ENCODE measurements at places on chromosomes 16 and 17.

DNA sequence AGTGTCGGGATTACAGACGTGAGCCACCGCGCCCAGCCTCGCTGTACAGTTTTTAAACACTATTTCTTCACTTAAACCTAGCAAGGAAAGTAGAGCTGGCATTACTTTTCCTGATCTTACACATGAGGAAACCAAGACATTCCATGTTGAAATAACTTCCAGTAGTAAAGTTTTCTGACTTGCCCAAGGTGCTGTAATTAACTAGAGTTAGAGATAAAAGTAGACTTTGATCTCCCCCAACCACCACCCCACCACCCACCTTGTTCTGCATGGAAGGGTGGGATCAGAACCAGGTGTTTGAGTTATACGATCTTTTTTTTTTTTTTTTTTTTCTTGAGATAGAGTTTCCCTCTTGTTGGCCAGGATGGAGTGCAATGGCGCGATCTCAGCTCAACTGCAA is 47.1 kb downstream of the CENPV start:
- DNase-seq = no peak

- no peak for DNase-seq
These were observed 44.9 kb upstream of the RBFOX3 start for GRCh38 chr17:79655672-79656290.

DNA sequence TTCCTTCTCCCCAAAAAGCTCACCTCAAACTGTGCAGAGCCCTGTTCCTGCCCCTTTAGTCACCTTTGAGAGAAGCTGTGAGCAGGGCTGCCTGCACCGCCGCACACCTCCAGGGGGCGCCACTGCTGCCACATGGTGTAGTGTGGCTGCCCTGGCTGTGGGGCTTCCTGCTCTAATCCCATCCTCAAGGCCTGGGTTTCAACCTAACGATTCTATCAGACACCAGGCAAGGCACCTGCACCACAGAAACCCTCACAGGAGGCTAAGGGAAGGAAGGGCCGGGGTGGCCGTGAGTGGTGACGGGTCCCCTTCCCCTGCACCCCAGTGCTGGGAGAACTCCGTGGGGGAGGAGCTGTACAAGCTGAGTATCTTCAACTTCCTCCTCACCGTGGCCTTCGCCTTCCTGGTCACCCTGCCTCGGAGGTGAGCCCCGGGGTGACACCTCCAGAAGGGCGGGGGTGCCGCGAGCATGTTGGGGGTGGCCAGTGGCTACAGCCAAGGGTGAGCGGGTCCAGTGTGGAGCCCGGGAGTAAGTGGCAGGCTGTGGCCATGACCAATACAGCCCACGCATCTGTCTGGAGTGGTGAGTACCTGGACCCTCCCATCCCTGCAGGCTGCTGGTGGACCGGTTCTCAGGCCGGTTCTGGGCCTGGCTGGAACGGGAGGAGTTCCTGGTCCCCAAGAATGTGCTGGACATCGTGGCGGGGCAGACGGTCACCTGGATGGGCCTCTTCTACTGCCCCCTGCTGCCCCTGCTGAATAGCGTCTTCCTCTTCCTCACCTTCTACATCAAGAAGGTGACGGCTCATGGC is 7.0 kb downstream of the TMC8 start:
- no peak for DNase-seq

DNA sequence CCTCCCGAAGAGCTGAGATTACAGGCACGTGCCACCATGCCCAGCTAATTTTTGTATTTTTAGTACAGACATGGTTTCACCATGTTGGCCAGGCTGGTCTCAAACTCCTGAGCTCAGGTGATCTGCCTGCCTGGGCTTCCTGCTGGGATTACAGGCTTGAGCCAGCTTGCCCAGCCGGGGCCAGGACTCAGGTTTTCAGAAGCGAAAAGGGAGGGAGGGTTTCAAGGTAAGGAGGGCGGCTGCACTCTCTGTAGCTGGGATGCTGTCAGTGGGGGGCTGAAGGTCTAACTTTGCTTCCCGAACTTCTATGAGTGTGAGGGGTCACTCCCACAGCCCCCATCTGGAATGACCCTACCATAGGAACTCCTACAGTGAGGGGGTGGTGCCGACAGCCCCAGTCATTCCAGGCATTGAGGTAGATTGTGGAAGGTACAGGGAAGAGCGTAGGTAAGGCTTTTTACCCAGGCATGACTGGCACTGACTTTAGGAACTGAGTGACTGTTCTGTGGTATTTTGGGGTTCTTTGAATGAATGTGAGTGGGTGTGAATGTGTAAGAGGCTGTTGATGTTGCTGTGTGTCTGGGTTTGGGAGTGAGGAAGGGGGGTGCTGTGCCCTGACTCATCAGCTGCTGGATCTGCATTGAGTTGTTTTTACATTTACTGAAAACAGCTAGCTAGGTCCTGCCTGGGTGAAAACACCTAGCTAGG is 3.8 kb upstream of the C1QL1 start:
- DNase-seq = no peak

- no peak for DNase-seq
These were observed 130.6 kb upstream of the TOX3 start for GRCh38 chr16:52677501-52677900.

DNA sequence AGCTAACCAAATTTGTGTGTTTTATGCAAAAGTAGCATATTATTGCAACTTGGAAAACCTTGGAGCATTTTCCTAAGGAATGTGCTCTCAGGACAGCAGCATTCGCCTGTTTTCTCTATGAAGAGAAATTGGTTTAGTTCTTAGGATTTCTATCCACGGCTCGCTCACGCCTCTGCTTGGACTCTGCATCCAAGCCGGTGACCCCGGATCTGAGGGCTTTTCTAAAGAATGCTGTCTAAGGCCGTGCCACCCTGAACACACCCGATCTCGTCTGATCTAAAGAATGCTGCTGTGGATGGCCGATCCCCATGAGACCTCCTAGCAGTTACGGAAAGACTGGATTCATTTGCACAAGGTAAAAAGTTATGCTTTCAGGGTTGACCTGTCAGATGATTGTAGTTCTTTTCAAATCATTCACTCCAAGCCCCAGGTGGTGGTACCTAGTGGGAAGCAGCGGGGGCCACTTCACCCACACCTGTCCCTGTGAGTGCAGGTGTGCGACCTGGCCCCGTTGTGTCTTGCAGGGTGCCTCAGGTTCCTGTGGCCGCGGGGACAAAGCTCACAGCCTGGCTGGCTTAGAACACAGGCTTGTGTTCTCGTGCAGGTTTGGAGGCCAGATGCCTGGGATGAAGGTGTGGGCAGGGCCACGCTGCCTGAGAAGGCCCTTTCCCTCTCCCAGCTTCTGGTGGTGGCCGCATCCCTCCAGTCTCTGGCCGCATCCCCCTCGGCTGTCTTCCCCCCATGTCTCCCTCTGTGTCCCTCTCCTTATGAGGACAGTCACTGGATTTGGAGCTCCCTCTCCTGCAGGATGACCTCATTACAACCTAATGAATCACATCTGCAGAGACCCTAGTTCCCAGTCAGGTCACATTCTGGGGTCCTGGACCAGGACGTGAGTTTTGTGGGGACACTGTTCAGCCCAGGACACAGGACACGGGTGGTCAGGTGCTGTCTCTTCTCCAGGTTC is 71.1 kb downstream of the BANP start:
- DNase-seq = no peak

DNA sequence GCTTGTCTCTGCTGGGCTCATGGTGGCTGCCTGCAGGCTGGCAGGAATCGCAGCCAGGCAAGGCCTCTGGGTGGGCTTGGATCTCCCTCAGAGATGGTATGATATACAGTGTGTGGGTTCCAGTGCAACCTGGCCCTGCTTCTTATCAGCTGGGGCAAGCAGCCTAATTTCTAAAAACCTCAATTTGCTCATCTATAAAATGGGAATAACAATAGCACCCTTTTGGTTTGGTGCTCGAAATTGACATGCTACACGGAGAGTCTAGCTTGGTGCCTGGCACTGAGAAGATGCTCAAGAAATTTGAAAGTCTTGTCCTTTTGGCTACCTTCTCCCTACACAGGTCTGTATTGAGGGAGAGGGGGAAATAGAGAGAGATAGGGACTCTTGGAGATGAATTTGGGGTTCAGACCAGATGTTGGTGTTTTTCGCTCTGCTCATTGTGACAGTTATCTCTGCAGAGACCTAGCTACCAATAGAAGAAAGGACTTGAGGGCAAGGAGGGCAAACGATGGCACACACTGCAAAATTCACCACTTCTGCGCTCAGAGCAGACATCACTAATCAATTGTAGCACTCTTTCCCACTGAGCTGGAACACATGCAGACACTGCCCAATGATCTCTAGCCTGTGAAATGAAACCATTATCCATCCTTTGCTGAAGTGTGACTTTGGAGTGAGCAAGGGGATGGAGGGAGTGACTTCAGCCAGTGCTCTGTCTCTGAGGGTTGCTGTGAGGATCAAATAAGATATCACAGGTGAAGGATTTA is 15.6 kb downstream of the BEAN1 start:
- DNase-seq = no peak

GRCh38 chr16:71425746-71426068 is 16.1 kb downstream of the TLE7 start:
- no peak for DNase-seq

GRCh38 chr16:77782694-77783093 is 5.7 kb upstream of the VAT1L start:
- DNase-seq = no peak

DNA sequence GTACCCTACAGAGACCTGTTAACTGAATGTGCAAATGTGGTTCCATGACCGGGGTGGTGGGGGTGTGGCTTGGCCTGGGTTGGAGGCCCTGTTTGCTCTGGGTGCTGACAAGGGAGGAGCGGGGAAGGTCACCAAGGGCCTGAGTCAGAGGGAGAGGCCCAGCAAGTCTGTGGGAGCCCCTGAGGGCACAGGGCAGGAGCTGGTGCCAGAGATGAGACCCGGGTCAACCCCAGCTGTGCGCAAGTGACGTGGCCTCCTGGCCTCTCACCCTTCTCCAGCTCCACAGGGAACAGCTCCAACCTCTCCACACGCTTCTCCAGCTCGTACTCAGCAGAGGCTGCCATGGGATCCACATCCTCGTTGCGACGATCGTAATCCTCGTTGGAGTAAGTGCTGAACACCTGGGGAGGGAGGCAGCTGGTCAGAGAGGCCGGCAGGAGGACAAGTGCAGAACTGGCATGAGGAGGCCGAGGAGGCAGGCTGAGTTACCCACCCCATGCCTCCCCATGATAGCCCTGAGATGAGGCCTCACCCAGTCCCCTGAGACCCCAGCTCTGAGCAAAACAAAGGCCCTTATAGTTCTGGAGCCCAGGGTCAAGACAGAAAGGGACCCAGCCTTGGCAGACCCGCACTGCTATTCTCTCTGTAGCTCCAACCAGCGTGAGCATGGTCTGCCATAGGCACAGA is 5.5 kb downstream of the PPP1R9B start:
- no peak for DNase-seq

- no peak for DNase-seq
These were observed 20.5 kb downstream of the TANC2 start for GRCh38 chr17:62986549-62986948.

GRCh38 chr16:28182183-28182582 is 29.6 kb downstream of the XPO6 start:
- no peak for DNase-seq

DNA sequence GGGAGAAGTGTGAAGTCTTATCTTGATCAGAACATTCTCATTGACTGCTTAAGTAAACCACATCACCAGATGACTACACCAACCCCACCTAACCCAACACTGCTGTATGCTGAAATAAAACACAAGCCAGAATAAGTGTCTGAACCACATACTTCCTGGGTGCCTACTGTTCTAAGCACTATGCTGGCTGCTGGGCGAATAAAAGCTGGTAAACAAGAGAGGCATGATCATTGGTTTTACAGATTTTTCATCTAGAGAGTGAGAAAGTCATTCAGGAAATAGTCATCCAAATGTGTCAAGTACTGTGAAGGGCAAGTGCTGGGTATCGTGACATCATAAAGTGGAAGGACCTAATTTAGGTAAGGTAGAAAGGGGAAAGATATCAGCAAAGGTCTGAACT is 199.0 kb upstream of the SOX9 start:
- no peak for DNase-seq

DNA sequence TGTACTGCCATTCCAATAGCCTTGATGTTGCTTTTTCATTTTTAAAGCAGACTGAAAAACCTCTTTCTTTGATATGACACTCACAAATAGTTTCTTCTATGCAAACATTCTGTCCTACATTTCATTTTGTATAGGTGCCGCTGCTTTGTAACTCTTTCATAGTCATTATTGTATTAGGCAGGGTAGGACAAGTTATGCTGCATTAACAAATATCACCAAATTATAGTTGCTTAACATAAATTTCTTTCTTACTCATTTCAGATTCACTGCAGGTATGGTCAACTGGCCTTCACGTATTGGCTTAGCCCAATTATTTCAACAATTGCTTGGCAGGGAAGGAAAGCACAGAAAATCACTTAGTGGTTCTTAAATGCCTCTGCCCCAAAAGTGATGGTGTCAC is 70.8 kb downstream of the GPR139 start:
- no peak for DNase-seq

DNA sequence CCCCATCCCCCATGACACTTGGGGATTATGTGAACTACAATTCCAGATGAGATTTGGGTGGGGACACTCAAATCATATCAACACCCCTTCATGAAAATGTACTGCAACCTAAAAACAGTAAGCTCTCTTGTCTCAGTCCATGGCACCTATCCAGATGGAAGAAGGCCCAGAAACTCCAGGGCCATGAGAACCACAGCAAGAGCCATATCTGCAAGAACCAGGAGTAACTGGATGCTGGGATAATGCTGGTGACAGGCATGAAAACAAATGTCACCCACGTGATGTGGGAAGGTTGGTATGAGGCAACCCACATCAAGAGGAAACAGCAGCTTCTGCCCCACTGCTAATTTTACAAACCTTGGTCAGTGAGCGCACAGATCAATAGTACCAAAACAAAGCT is 400.1 kb upstream of the ERCC4 start:
- no peak for DNase-seq

DNA sequence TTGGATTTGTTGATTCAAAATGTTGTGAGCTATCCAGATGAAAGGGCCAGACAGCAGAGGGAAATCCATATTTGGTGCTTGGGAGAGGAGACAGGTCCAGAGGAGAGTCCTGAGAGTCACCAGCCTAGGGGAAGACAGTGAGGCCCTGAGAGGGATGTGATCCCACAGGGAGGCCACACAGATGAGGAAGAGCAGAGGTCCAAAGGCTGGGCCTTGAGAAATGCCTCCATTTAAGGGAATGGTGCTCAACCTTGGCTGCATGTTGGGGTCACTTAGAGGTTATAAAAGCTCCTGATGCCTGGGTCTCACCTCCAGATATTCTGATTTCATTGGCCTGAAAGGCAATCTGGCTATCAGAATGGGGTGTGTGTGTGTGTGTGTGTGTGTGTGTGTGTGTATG is 194.9 kb downstream of the UTP18 start:
- no peak for DNase-seq

GRCh38 chr16:85387731-85388295 is 225.3 kb upstream of the GSE1 start:
- no peak for DNase-seq

GRCh38 chr17:63550817-63551639 is 751 bp downstream of the DCAF7 start:
- no peak for DNase-seq

Data from NCI-H187 (cell line).